ENCODE measurements at places on chromosomes 16 and 17. TPM values are rescaled to one million over a fixed set of nuclear protein-coding genes. Genes with fewer than 3 reads are reported as not detected.

MFAP4 gene
- total RNA-seq = not detected

PPP1R27 gene
- not detected for total RNA-seq

ETV4 gene
- not detected for total RNA-seq

PAGR1 gene
- total RNA-seq = 17.5 TPM

UMOD gene
- total RNA-seq = not detected

MYADML2 gene
- not detected for total RNA-seq

HSF5 gene
- 4.0 TPM for total RNA-seq

SP2 gene
- 30.8 TPM for total RNA-seq

CHD9NB gene
- not detected for total RNA-seq

KCNH4 gene
- total RNA-seq = 0.12 TPM

ARL2BP gene
- 56.9 TPM for total RNA-seq

ADAM11 gene
- 0.66 TPM for total RNA-seq

ALOX15B gene
- total RNA-seq = not detected

- no peak overlapping the region for H3K4me3 ChIP-seq
- DNase-seq = no peak
- H3K27me3 ChIP-seq = no peaks in the 10 kb centered on the region
- no peak overlapping the region for H3K27ac ChIP-seq
- H3K4me1 ChIP-seq = peaks cover 18% of the 10 kb centered on the region
- H3K36me3 ChIP-seq = no peaks in the 10 kb centered on the region
Observed at GRCh38 chr17:17064322-17064721, 22.1 kb downstream of the MPRIP start.

- peak overlapping the region; percentile 94 for H3K27ac ChIP-seq
- peak overlapping the region; percentile 56 for H3K4me3 ChIP-seq
- peaks cover 35% of the 10 kb centered on the region for H3K36me3 ChIP-seq
- DNase-seq = peak; percentile 43
- no peaks in the 10 kb centered on the region for H3K27me3 ChIP-seq
Observed at GRCh38 chr17:75181608-75182318, 996 bp downstream of the SUMO2 start.

DNA sequence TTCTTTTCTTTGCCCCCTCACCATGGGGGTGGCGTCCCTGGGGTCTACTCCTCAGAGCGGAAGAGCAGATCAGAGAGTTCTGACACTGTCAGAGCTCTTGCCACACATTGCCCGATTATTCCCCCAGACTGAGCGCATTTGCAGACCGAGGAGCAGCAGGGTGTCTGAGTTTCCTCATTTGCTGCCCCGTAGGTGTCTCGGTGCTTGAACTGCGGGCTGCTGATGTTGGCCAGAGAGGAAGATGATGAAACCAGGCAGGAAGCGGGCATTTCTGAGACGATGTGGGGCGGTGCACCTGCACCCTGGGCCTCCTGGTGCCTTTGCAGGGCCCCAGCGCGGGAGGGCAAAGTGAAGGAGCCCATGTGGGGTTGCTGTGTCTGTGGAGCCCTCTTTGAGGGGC lies 55.2 kb downstream of the ARSG start:
- peak overlapping the region; percentile 70 for H3K27ac ChIP-seq
- DNase-seq = peak; percentile 49
- H3K4me1 ChIP-seq = peaks cover 73% of the 10 kb centered on the region
- H3K27me3 ChIP-seq = no peaks in the 10 kb centered on the region
- H3K36me3 ChIP-seq = no peaks in the 10 kb centered on the region

GRCh38 chr16:52573365-52574299 lies 26.7 kb upstream of the TOX3 start:
- no peaks in the 10 kb centered on the region for H3K36me3 ChIP-seq
- no peak overlapping the region for H3K27ac ChIP-seq
- no peak overlapping the region for H3K4me3 ChIP-seq
- no peaks in the 10 kb centered on the region for H3K4me1 ChIP-seq

- H3K36me3 ChIP-seq = peaks cover 4% of the 10 kb centered on the region
- peak overlapping the region; percentile 89 for H3K4me3 ChIP-seq
- DNase-seq = peak; percentile 71
- peak overlapping the region; percentile 42 for H3K27ac ChIP-seq
Observed at GRCh38 chr16:90008708-90009145, 10.5 kb downstream of the DBNDD1 start.

- H3K4me3 ChIP-seq = no peak overlapping the region
- H3K36me3 ChIP-seq = no peaks in the 10 kb centered on the region
- H3K27me3 ChIP-seq = no peaks in the 10 kb centered on the region
- no peaks in the 10 kb centered on the region for H3K4me1 ChIP-seq
- no peak for DNase-seq
Observed at GRCh38 chr16:19833581-19833980, 51.1 kb downstream of the GPRC5B start.

DNA sequence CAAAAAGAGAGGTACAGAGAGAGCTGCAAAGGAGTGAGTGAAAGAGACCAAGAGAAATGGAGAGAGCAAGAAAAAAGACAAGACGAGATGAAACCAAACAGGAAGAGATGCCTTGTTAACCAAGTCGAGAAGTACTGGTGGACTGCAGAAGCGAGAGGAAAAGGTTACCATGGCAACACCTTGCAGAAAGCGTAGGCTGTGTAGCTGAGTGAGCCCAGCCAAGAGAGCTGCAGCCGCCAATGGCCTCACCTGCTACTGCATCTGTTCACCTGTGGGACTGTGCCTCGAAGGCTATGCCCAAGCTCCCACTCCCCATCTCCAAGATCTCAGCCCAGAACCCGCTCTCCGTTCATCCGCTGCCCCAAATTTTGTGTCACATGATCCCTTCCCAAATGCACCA lies 161.3 kb downstream of the SLC39A11 start:
- H3K4me3 ChIP-seq = no peak overlapping the region
- no peaks in the 10 kb centered on the region for H3K36me3 ChIP-seq
- peak; percentile 43 for DNase-seq
- H3K4me1 ChIP-seq = no peaks in the 10 kb centered on the region
- H3K27me3 ChIP-seq = no peaks in the 10 kb centered on the region
- H3K27ac ChIP-seq = no peak overlapping the region

GRCh38 chr16:51747329-51747728 lies 596.3 kb upstream of the SALL1 start:
- no peak for DNase-seq
- no peaks in the 10 kb centered on the region for H3K36me3 ChIP-seq
- H3K4me3 ChIP-seq = no peak overlapping the region
- H3K27me3 ChIP-seq = no peaks in the 10 kb centered on the region
- H3K27ac ChIP-seq = no peak overlapping the region

DNA sequence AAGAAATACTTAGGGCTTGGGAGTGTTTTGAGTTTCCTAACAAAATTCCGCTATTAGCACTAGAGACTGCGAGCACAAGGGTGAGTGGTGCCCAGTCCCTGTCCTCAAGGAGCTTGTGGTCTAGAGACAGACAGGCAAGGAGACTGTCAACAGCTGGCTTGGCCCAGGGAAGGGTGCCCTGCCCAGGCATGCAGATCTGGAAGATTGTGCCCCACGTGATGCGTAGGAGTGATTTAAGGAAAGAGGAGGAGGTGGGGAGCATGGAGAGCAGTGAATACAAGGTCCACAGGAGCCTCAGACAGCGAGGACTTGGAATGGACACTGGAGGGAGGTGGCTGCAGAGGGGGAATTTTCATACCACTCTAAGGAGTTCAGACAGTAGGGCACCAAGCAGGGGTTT lies 25.0 kb downstream of the SCPEP1 start:
- no peak for DNase-seq
- no peaks in the 10 kb centered on the region for H3K4me1 ChIP-seq
- no peak overlapping the region for H3K4me3 ChIP-seq

DNA sequence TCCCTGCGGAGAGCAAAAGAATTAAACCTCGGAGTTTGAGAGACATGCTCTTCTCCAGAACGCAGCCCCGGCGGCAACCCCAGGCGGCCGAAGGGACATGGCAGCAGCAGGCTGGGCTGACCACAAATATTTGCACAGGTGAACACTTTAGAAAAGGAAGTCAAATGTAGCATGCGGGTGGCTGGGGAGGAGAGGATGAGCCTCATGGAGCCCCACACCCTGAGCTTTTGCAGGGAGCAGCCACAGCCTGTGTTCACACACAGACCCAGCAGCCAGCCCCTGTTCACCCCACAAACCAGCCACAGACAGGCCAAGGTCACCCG lies 17.8 kb downstream of the HS3ST6 start:
- no peaks in the 10 kb centered on the region for H3K4me1 ChIP-seq
- H3K36me3 ChIP-seq = no peaks in the 10 kb centered on the region
- no peak overlapping the region for H3K27ac ChIP-seq
- DNase-seq = no peak
- no peak overlapping the region for H3K4me3 ChIP-seq
- H3K27me3 ChIP-seq = no peaks in the 10 kb centered on the region

DNA sequence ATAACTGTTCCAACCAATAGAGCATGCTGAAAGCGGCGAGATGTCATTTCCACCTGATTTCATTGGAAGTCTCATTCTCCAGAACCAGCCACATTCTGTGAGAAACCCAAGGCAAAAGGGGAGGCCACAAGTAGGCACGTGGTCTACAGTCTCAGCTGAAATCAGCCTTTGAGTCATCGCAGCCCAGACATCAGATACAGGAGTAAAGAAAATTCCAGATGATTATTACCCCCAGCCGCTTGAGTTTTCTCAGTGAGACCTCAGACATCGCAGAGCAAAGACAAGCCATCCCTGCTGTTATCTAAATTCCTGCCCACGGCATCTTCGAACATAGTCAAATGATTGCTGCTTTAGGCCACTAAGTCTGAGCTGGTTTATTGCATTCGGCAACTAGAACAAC lies 23.1 kb downstream of the STAT3 start:
- peaks cover 47% of the 10 kb centered on the region for H3K4me1 ChIP-seq
- H3K27me3 ChIP-seq = no peaks in the 10 kb centered on the region
- no peak for DNase-seq
- H3K4me3 ChIP-seq = no peak overlapping the region

DNA sequence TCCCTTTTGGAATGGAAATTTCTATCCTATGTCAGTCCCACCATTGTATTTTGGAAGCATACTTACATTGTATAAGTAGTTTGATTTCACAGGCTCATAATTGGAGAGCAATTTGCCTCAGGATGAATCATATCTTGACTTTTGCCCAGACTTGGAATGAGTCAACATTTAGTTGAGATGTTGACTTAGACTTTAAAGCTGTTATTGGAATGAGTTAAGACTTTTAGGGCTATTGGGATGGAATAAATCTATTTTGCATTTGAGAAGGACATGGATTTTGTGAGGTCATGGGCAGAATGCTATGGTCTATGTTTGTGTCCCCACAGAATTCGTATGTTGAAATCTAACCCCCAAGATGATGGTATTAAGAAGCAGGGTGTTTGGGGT lies 12.2 kb upstream of the ZNF594 start:
- H3K36me3 ChIP-seq = no peaks in the 10 kb centered on the region
- no peaks in the 10 kb centered on the region for H3K27me3 ChIP-seq
- H3K4me1 ChIP-seq = peaks cover under 1% of the 10 kb centered on the region
- H3K27ac ChIP-seq = no peak overlapping the region
- no peak for DNase-seq
- H3K4me3 ChIP-seq = no peak overlapping the region

GRCh38 chr17:7885367-7886226 lies 3.0 kb upstream of the CHD3 start:
- H3K4me3 ChIP-seq = peak overlapping the region; percentile 61
- H3K27me3 ChIP-seq = no peaks in the 10 kb centered on the region
- peaks cover 48% of the 10 kb centered on the region for H3K4me1 ChIP-seq
- H3K27ac ChIP-seq = peak overlapping the region; percentile 91
- H3K36me3 ChIP-seq = peaks cover 3% of the 10 kb centered on the region

GRCh38 chr16:80627108-80627507 lies 86.3 kb downstream of the DYNLRB2 start:
- no peaks in the 10 kb centered on the region for H3K27me3 ChIP-seq
- H3K36me3 ChIP-seq = no peaks in the 10 kb centered on the region
- H3K4me3 ChIP-seq = no peak overlapping the region
- DNase-seq = no peak
- no peaks in the 10 kb centered on the region for H3K4me1 ChIP-seq

GRCh38 chr16:2487903-2488531 lies 13.1 kb downstream of the TBC1D24 start:
- H3K36me3 ChIP-seq = no peaks in the 10 kb centered on the region
- no peak overlapping the region for H3K27ac ChIP-seq
- no peak overlapping the region for H3K4me3 ChIP-seq

DNA sequence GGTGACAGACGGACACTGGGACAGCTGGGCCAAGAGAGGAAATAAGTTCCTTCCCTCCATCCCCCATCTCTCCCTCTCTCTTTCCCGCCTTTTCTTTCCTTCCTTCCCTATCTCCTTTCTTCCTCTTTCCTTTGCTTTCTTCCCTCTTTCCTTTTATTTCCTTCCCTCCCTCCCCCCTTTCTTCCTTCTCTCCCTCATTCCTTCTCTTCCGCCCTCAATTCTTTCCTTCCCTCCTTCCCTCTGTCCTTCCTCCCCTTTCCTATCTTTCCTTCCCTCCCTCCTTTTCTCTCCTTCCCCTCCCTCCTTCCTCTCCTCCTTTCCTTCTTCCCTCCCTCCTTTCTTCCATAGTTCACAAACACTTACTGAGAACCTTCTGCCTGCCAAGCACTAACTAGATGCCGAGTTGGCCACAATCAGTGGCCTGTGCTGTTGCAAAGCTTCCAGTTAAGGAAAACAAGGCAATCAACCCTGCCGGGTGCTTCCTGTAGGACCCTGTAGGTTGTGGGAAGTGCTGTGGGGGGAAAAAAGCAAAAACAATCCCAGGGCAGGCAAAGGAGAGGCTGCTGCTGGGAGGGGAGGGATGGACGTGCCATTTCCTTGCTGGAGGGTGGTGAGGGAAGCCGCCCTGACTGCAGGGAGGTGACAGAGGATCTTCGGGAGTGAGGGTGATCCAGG lies 31.7 kb downstream of the ABCC6 start:
- no peaks in the 10 kb centered on the region for H3K27me3 ChIP-seq
- H3K4me3 ChIP-seq = no peak overlapping the region
- DNase-seq = no peak
- no peak overlapping the region for H3K27ac ChIP-seq
- H3K4me1 ChIP-seq = no peaks in the 10 kb centered on the region
- no peaks in the 10 kb centered on the region for H3K36me3 ChIP-seq

DNA sequence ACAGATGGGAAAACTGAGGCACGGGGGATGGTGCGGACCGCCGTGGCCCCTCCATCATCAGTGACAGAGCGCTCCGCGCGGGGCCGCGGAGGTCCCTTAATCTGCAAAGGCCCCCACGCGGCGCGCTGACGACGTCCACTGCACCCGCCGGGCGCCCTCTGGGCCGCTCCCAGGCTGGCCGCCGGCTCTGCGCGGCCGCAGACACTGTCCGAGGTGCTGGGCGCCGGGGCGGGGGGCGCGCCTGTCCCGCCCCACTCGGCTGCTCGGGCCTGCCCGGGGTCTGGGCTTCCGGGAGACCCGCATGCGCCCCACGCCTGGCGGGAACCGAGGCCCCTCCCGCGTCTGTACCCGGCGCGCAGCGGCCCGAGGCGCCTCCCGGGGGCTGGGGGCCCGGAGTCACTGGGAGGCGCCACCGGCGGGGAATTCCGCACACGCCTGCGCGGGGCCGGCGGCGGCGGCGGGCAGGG lies 550 bp upstream of the RNF213 start:
- peak; percentile 75 for DNase-seq
- H3K4me1 ChIP-seq = peaks cover 24% of the 10 kb centered on the region
- H3K27me3 ChIP-seq = no peaks in the 10 kb centered on the region
- H3K36me3 ChIP-seq = no peaks in the 10 kb centered on the region
